Activated CD8-positive, alpha-beta memory T cell treated with anti-CD3 and anti-CD28 coated beads for 24 hours (primary cell): ENCODE measurements at places on chromosomes 7 and 10.

DNA sequence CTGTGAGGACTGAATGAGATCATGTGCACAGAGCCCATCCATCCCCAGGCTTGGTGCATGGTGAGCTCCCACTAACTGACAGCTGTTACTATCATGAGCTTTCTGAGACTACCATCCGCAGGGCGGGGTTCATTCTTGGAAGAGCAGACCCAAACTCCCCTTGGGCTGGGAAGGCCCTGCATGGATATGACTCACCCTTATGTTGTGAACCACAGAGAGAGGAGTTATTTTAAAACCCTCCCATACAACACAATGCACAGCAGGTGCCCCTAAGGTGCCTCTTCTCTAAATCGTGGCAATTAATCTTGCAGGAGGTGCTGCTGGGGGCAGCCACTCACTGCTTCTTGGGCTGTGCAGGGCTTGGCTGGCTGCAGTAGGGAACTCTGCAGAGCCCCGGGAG is 219.1 kb downstream of the GFRA1 start:
- no peak for DNase-seq

GRCh38 chr7:96654630-96655188 is 54.9 kb downstream of the SEM1 start:
- no peak for DNase-seq

- no peak for DNase-seq
Measured at GRCh38 chr7:105911961-105912575, 35.7 kb upstream of the ATXN7L1 start.

GRCh38 chr10:129545261-129545660 is 78.2 kb downstream of the MGMT start:
- no peak for DNase-seq

DNA sequence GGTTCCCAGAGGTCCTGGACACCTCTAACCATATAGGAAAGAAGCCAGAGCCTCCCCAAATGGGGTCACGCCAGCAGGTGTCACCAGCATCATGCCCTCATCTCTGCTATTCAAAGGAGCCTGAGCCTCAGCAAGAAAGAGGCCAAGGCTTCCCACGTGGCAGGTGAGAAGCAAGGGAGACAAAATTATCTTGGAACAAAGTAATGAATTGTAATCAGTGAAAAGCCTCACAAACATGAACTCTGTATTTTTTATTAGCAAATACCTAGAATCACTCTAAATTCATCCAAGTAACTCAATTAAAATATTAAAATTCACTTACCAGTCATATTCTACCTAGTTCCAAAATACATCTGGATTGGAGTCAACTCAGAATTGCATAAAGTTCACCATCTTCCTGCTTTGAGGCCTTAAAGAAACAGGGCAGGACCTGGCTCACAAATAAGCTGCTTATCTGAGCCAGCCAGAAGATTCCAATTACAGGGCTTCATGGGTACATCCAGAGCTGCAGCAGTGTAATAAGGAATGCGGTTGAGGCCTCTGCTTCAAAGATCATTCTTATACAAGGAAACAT is 68.7 kb downstream of the SGMS1 start:
- DNase-seq: no peak
